Epithelial cell of umbilical artery (primary cell): ENCODE measurements at places on chromosomes 1 and 21. TPM values are rescaled to one million over a fixed set of nuclear protein-coding genes. Genes with fewer than 3 reads are reported as not detected.

Gene DNALI1
- total RNA-seq: 0.65 and 1.2 TPM in 2 replicates

Gene RNU1-2
- under 0.01 and 5,836 TPM in 2 replicates for total RNA-seq

Gene FBXO28
- total RNA-seq: 27.9 and 34.2 TPM in 2 replicates

Gene NBPF6
- total RNA-seq: not detected in 2 replicates

Gene ANKRD45
- under 0.01 and 0.46 TPM in 2 replicates for total RNA-seq

Gene LENEP
- 0.76 TPM in 1 of 2 replicates, not detected in the other for total RNA-seq

Gene SELP
- total RNA-seq: 0.30 and 0.32 TPM in 2 replicates

Gene AGBL4
- total RNA-seq: not detected in 2 replicates

Gene EFNA3
- 0.76 and 0.97 TPM in 2 replicates for total RNA-seq

Gene MAN1C1
- under 0.01 and 0.15 TPM in 2 replicates for total RNA-seq

Gene TNFRSF8
- total RNA-seq: under 0.01 and 0.46 TPM in 2 replicates

Gene RUNX1
- total RNA-seq: 4.2 and 5.2 TPM in 2 replicates

Gene DLGAP3
- total RNA-seq: under 0.01 TPM in 1 of 2 replicates, not detected in the other

Gene SPRR3
- not detected in 2 replicates for total RNA-seq

Gene SELL
- total RNA-seq: 0.65 and 1.1 TPM in 2 replicates

Gene CD53
- total RNA-seq: 0.97 and 2.4 TPM in 2 replicates

Gene PRMT2
- 126 and 148 TPM in 2 replicates for total RNA-seq

Gene ETS2
- total RNA-seq: 13.6 and 34.5 TPM in 2 replicates

Gene SPTA1
- under 0.01 and 0.32 TPM in 2 replicates for total RNA-seq

Gene POGK
- 22.1 and 33.3 TPM in 2 replicates for total RNA-seq

Gene OR2L2
- total RNA-seq: not detected in 2 replicates

Gene CD1B
- not detected in 2 replicates for total RNA-seq

Gene ARHGAP30
- not detected in 2 replicates for total RNA-seq

Gene CELA2A
- not detected in 2 replicates for total RNA-seq

Gene LAMC1
- total RNA-seq: 283 and 465 TPM in 2 replicates

Gene ANGPTL3
- total RNA-seq: not detected in 2 replicates

Gene PLEKHA6
- total RNA-seq: 1.9 and 2.4 TPM in 2 replicates

Gene FNDC5
- total RNA-seq: not detected in 2 replicates

Gene FAM72B
- 2.9 and 4.0 TPM in 2 replicates for total RNA-seq

Gene KRTAP19-3
- not detected in 2 replicates for total RNA-seq

Gene SPATC1L
- total RNA-seq: 4.1 and 7.5 TPM in 2 replicates

Gene FLG2
- total RNA-seq: under 0.01 TPM in 1 of 2 replicates, not detected in the other
